ENCODE measurements at places on chromosomes 1 and 21. TPM values are rescaled to one million over a fixed set of nuclear protein-coding genes. Genes with fewer than 3 reads are reported as not detected.

Gene ERRFI1
- 18.8 TPM for polyA plus RNA-seq

Gene PYHIN1
- not detected for polyA plus RNA-seq

Gene CFHR1
- not detected for polyA plus RNA-seq

Gene EVA1C
- polyA plus RNA-seq: 11.4 TPM

Gene OR2T35
- polyA plus RNA-seq: not detected

Gene KMO
- 0.65 TPM for polyA plus RNA-seq
